ENCODE measurements at places on chromosomes 16 and 17.
A peak's percentile ranks its signal among the peaks of the same experiment; 100 is the strongest.

GRCh38 chr16:27228045-27228444, 24.7 kb downstream of the KDM8 start:
- H3K27me3 ChIP-seq: no peaks in the 10 kb centered on the region
- no peak overlapping the region for H3K4me3 ChIP-seq

DNA sequence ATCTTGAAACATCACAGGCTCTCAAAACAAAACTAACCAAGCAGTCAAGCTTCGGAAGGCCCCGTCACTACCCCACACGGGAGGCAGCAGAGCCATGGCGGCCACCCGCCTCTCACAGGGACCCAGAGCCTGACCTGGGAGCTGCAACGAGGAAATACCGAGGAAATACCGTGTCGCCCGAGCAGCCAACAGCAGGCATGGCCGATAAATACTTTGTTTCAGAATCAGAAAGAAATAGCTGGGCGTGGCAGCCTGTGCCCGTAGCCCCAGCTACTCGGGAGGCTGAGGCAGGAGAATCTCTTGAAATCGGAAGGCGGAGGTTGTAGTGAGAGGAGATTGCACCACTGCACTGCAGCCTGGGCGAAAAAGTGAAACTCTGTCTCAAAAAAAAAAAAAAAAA, 6.9 kb downstream of the LMF1 start:
- no peak overlapping the region for H3K4me3 ChIP-seq
- H3K36me3 ChIP-seq: peaks cover 35% of the 10 kb centered on the region
- no peak for DNase-seq

- no peaks in the 10 kb centered on the region for H3K4me1 ChIP-seq
- no peak overlapping the region for H3K27ac ChIP-seq
- no peaks in the 10 kb centered on the region for H3K36me3 ChIP-seq
These were observed 235.4 kb upstream of the DYNLRB2 start for GRCh38 chr16:80305410-80305809.

DNA sequence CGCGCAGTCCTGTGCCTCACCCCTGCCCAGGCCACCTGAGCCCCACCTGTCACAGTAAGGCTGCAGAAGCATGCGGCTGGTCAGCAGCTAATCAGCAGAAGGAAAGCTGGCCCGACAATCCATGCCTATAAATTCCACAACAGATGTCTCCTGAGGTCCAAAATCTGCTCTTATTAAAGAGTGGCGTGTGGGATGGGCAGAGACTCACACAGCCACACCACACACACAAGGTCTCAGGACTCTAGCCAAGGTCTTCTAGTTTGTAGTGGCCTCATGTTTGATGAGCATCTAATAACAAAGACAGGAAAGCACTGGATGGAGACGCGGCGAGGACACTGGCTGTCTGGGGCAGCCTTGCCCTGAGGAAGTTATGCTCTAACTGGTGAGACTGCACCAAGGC, 55.9 kb downstream of the ANKRD11 start:
- H3K27me3 ChIP-seq: no peaks in the 10 kb centered on the region
- H3K36me3 ChIP-seq: peaks cover 52% of the 10 kb centered on the region
- no peaks in the 10 kb centered on the region for H3K4me1 ChIP-seq

DNA sequence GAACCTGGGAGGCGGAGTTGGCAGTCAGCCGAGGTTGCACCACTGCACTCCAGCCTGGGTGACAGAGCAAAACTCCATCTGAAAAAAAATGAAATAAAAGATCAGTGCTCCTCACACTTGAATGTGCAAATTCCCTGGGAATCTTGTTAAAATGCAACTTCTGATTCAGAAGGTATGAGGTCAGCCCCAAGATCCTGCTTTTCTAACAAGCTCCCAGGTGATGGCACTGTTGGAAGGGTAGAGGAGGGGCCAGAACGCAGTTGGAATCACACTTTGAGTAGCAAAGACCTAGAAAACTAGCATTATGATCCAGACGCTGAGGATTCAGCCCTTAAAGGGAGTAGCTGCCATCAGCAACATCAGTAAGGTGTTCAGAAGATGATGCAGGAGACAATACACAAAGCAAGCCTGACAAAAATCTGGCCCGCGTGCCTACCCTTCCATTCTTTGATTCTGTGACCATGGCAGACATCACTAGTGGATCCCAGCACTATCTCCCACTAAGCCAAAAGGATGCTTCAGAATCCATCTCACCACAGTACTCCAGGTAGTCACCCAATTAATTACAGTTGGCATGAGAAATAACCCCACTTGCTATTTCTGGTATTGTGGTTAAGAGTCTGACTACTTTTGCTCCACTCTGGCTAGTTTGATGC, 33.1 kb upstream of the MEIOC start:
- H3K36me3 ChIP-seq: no peaks in the 10 kb centered on the region
- no peaks in the 10 kb centered on the region for H3K4me1 ChIP-seq
- H3K4me3 ChIP-seq: no peak overlapping the region
- no peak overlapping the region for H3K27ac ChIP-seq
- DNase-seq: no peak

DNA sequence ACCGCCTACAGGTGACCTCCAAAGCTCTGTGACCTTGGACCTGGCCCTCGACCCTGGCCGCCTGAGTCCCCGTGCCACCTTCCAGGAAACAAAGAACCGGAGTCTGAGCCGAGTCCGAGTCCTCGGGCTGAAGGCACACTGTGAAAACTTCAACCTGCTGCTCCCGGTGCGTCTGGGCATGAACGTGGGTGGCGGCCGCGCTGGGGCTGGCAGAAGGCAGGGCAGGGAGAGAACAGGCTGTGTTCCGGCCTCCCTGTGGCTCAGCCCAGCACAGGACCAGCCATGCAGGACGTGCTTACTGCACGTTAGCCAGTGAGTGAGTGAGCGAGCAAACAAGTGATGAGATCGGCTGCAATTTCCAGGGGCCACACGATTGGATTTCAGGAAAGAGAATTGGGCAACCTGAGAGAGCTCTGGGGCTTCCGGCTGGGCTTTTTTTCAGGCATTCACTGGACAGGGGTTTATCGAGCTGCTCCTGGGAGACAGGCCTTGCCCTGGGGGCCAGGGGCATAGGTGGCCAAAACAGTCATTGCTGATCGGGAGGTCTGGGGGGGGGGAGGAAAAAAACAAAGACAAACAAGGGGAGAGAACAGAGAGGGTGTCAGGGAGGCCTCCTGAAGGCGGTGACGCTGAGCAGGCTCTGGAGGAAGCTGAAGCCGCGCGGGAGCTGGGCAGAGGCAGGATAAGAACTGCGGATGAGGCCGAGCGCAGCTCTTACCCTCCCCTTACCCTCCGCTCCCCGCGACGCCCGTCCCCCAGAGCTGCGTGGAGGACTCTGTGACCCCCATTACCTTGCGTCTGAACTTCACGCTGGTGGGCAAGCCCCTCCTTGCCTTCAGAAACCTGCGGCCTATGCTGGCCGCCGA, 16.9 kb downstream of the ITGAX start:
- no peak overlapping the region for H3K27ac ChIP-seq
- H3K4me3 ChIP-seq: no peak overlapping the region

DNA sequence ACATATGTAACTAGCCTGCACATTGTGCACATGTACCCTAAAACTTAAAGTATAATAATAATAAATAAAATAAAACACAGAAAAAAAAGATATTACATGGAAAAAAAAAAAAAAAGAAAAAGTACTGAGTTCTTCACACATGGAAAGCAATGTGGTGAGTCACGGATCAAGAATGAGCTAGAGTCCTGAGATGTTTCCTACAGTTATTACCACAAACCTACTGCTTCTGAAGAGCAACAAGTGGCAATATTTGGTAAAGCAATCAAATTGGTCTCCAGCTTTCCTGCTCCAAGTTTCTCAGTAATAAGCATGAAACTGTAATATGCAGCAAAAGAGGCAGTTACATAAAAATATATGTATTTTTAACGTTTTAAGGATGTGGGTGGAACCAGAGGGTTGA, 223.3 kb upstream of the SALL1 start:
- no peak overlapping the region for H3K4me3 ChIP-seq
- no peaks in the 10 kb centered on the region for H3K36me3 ChIP-seq
- DNase-seq: no peak
- no peaks in the 10 kb centered on the region for H3K27me3 ChIP-seq

DNA sequence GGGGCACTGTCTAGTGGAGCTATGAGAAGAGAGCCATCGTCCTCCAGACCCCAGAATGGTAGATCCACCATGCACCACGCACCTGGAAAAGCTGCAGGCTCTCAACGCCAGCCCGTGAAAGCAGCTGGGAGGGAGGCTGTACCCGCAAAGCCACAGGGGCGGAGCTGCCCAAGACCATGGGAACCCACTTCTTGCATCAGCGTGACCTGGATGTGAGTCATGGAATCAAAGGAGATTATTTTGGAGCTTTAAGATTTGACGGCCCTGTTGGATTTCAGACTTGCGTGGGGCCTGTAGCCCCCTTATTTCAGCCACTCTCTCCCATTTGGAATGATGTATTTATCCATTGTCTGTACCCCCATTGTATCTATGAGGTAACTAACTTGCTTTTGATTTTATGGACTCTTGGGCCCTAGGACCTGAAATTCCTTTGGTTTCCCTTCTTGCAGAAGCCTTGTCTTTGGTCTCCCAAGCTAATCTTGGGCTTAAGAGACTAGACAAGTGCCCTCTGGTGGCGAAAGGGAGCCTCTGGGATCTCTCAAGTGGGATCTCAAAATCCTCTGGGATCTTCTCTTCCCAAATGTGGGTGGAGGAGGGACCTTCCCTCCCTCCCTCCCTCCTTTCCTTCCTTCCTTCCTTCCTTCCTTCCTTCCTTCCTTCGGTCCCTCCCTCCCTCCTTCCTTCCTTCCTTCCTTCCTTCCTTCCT, 58.2 kb upstream of the HAPSTR1 start:
- H3K27me3 ChIP-seq: no peaks in the 10 kb centered on the region
- peak; percentile 25 for DNase-seq
- no peak overlapping the region for H3K27ac ChIP-seq
- H3K36me3 ChIP-seq: no peaks in the 10 kb centered on the region

- no peaks in the 10 kb centered on the region for H3K4me1 ChIP-seq
- no peak overlapping the region for H3K4me3 ChIP-seq
- no peaks in the 10 kb centered on the region for H3K36me3 ChIP-seq
- no peak overlapping the region for H3K27ac ChIP-seq
These were observed 100.5 kb downstream of the CYB561 start for GRCh38 chr17:63345611-63346010.

DNA sequence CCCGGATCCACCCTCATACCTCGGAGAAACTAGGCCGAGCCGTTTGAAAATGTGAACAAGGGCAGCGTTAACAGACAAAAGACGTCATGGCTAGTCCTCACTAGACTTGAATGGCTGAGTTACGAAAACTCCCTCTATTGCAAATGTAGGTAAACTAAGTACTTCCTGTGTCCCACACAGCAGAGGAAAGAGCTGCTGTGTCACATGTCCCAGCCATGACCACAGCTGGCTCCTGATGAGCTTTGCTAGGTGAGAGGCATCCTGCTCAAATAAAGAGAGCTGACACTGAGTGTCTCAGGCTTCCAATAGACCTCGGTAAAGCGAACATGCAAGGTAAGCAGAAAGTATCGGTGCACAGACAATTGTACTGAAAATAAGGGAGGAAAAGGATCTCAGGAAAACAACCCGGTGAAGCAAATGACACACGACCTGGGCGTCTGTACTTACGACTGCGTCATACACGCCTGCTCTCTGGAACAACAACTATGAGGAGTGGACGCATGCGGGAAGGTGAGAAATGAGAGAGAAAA, 26.0 kb downstream of the TMEM204 start:
- peaks cover 39% of the 10 kb centered on the region for H3K36me3 ChIP-seq
- H3K27ac ChIP-seq: no peak overlapping the region
- no peak overlapping the region for H3K4me3 ChIP-seq
- H3K4me1 ChIP-seq: no peaks in the 10 kb centered on the region
- DNase-seq: peak; percentile 8
- H3K27me3 ChIP-seq: no peaks in the 10 kb centered on the region

DNA sequence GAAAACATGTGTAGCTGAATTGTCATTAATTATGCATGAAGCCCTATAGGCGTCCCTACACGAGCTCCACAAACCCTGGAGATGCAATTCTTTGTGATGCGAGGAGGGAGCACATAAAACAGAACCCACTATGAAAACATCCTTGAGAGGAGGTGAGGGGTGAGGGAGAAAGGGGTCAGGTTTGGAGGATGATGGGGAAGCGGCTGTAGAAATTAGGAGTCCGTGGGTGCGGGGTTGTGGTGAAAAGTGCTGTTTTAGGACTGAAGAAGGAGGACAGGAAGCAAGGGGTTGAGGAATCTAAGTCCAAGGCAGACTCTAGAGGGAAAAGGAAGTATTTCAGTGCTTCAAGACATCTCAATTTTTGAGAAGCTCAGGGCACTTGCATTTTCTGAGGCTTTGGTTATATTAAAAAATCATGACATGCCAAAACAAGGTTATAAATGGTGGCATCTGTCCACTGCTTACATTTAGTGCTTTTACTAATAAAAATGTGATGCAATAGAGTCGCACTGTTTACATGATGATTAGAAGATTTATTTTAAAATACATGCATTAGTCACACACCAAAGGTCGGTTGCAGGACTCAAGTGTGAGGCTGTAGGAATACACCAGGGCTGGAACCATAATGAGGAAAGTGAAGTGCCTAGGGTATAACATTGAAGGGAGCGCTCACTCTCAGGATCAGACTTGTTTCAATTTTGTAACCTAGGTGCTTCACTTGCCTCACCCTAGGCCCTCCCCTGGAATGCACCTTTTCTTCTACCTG, 379.5 kb downstream of the HS3ST4 start:
- no peak overlapping the region for H3K27ac ChIP-seq
- no peaks in the 10 kb centered on the region for H3K4me1 ChIP-seq
- no peaks in the 10 kb centered on the region for H3K27me3 ChIP-seq
- no peak overlapping the region for H3K4me3 ChIP-seq

- H3K4me3 ChIP-seq: no peak overlapping the region
- peaks cover 38% of the 10 kb centered on the region for H3K36me3 ChIP-seq
- no peak for DNase-seq
- H3K4me1 ChIP-seq: no peaks in the 10 kb centered on the region
- no peak overlapping the region for H3K27ac ChIP-seq
- H3K27me3 ChIP-seq: no peaks in the 10 kb centered on the region
These were observed 128.9 kb downstream of the BRIP1 start for GRCh38 chr17:61734466-61734865.

DNA sequence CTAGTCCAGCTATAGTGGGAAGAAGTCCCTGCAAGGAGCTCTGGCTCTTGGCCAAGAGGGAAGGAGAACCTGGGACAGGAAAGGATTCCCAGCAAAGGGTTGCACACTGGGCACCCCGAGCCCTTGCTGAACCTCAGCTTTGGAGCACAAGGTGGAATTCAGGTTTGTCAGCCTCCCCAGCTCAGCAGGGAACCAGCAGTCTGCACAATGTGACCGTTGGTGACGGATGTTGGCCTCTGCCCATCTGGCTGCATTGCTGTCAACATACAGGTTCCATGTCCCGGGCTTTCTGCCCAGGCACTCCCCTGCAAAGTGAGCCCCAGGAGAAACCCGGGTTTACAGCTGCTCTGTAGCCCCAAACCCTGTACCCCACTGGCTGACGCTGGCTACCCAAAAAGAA, 6.7 kb downstream of the RPRML start:
- no peak for DNase-seq
- no peak overlapping the region for H3K27ac ChIP-seq
- no peaks in the 10 kb centered on the region for H3K27me3 ChIP-seq
- no peaks in the 10 kb centered on the region for H3K4me1 ChIP-seq
- no peak overlapping the region for H3K4me3 ChIP-seq

- H3K36me3 ChIP-seq: peaks cover 98% of the 10 kb centered on the region
- peaks cover 42% of the 10 kb centered on the region for H3K4me1 ChIP-seq
- peak overlapping the region; percentile 79 for H3K27ac ChIP-seq
- peak; percentile 82 for DNase-seq
- no peaks in the 10 kb centered on the region for H3K27me3 ChIP-seq
These were observed 19.0 kb downstream of the SLC7A5 start for GRCh38 chr16:87850009-87851006.
